OCI-M1 (cell line): ENCODE measurements at places on chromosomes 7 and 10.

DNA sequence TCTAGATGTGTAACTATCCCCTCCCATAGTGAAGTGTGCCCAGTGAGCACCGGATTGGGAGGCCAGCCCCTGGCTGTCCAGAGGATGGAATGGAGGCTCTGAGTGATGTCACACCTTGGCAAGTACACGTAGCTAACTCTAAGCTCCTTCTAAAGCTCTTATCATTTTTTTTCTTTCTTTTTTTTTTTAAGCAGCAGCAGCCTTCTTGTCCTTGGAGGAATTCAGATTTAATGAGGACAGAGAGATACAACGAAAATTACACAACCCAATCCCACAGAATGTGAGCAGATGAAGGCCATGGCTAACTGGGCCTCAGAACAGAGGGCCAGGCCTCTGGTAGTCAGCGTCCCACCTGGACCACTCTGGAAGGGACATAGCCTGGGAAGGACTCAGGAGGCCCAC, 11.3 kb downstream of the TNS3 start:
- DNase-seq, result no peak

- no peak for DNase-seq
These were observed 44.0 kb downstream of the GSDME start for GRCh38 chr7:24713039-24713793.

DNA sequence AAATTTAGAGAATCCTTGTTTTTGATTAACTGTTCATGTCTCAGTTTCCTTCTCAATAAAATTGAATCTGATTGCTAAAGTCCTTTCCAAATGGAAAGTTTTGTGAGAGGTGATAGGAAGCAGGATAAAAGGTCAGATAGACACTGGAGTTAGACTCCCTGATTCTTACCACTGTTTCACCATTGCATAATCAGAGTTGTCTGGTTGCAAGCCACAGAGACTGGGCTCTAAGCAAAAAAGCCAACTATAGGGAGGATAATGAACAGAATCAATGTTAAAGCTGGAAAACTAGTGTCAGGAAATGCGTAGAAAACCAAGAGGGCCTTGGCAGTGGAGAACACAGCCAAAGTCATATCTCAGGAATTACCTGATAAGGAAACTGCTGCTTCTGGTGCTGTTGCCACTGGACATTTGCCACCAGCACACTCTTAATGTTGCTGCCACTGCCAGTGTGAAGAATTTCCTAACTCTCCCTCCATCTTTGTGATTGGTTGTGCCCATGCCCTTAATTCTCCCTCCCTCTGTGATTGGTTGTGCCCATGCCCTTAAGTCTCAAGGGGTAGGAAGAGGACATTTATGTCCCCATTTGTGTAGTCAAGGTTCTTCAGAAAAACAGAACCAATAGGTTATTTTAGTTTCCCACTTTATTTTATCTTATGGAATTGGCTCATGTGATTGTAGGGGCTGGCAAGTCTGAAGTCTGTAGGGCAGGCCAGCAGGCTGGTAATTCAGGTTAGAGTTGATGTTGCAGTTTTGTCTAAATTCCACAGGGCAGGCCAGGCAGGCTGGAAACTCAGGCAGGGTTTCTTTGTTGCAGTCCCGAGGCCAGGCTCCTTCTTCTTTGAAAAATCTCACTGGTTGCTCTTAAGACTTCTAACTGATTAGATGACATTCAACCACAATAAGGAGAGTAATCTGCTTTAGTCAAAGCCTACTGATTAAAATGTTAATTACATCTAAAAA, 639.0 kb downstream of the REEP3 start:
- no peak for DNase-seq

GRCh38 chr7:130216750-130217149, 9.1 kb downstream of the SSMEM1 start:
- DNase-seq, result no peak

GRCh38 chr7:75993689-75994387, 557 bp downstream of the TMEM120A start:
- DNase-seq, result peak; percentile 59

DNA sequence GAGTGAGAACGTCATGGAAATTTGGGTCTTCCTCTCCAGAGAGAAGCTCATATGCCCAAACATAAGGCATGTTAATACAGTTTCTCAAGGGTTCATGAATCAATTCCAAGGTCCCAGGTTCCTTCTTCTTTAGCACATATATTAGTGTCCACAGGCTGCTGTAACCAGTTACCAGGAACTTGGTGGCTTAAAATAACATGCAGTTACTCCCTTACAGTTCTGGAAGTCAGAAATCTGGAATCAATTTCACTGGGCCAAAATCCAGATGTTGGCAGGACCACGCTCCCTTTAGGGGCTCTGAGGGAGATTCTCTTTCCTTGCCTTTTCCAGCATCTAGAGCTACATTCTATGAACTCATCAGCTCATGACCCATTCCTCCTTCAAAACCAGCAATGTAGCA, 64.8 kb downstream of the MRC1 start:
- no peak for DNase-seq

- DNase-seq, result no peak
These were observed 125.3 kb downstream of the GPR158 start for GRCh38 chr10:25300073-25300472.
